ENCODE measurements at places on chromosomes 2 and 18.
A peak's percentile ranks its signal among the peaks of the same experiment; 100 is the strongest.

DNA sequence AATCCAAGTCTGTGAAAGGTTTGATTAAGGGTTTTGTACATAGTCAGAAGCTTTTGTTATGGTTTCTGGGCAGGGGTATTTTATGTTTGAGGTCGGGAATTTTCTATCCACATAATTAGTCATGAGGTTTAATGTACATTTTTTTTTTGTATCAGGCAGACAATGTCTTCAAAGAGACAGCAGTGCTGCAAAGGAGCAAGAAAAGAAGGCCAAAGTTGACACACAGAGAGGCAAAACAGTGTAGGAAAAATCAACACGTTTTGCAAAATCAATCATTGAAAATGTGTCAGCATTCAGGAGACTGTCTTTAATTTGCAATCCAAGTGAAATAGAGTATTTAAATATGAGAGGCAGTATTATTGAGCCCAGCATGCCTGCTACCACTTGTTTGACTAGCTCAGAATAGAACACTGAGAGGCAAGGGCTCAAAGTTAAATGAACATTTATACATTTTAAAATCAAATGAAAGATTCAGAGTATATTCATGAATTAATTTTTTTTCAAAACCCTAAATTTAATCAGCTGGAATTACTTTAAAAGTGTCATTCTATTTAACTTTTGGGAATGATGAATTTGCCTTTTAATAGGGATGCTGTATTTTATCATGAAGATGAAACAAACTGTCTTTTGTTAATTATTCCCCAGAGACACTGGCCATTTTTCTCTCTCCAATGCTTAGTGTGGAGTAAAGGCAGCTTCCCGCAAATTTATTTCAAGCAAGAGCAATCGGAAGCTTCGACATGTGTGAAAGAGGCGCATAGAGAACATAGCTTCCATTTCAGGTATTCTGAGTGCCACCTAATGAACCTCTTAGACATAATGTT lies 11.3 kb downstream of the VRK2 start:
- DNase-seq, result no peak

GRCh38 chr2:54471221-54471711 lies 15.1 kb downstream of the SPTBN1 start:
- DNase-seq, result no peak

DNA sequence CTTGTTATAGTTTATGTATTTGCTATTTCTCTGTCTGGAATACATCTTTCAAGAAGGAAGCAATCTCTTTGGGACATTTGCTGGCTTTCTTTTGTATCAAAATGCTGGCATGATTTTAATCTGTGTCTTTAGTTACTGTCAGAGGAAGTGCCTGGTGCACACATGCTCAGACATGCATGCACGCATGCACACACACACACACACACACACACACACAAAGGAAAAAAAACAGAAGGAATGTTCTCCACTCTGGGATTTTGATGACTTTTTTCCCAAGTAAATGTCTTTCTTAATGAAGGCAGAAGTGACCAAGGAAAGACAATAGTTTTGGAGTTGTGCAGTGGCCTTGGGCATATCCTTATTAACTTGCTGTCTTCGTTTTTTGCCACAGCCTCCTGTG lies 6.7 kb downstream of the GNAL start:
- DNase-seq, result no peak

DNA sequence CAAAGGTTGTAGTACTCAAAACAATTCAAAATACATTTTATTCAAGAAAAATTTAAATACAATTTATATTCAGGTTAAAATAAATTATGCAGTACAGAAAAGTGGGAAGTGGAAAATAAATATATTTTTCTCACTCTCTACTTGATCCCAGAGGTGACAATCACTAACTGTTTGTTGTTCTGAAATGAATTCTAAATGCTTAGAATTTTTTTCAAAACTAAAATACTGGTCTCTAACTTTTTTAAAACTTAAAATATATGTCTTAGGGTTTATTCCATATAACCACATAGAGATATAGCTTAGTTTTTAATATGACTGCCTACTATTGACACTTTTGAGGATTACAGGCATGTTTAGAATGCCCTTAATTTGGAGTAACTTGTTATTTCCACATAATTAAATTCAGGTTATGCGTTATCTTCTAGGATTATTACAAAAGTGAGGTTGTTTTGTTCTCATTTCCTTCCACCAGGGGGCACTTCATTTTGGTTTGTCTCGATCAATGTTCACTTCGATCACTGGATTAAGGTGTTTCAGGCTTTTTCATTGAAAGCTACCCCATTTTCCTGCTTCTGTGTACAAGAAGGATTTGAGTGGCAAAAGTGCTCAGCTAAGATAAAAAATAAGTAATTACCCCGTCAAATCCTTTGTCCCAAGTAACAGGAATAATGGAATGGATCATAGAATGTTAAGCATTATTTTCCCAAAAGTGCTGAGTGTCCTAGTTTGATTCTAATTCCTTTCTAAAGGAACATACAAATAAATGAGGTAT lies 27.1 kb upstream of the TFPI start:
- DNase-seq, result no peak

DNA sequence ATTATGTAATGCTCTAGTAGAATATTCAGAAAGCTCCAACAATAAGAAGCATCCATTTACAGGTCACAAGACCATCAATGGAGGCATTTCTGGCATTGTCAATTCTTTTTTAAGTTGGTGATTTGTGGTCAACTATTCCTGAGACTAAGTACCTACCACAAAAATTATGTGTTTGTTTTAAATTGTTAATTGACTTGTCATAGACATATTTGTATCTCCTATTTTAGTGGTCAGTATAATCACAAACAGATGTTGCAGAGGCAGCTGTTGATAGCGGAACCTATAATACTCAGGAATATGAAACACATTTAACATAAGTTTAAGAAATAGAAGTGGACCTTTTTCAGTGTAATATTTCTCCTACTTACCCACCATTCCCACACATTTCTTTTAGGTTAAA lies 430.1 kb downstream of the CCDC85A start:
- no peak for DNase-seq

DNA sequence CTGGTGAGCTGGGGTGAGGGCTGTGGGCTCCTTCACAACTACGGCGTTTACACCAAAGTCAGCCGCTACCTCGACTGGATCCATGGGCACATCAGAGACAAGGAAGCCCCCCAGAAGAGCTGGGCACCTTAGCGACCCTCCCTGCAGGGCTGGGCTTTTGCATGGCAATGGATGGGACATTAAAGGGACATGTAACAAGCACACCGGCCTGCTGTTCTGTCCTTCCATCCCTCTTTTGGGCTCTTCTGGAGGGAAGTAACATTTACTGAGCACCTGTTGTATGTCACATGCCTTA lies 10.5 kb downstream of the PROC start:
- no peak for DNase-seq

GRCh38 chr2:10889651-10890215 lies 22.0 kb upstream of the KCNF1 start:
- no peak for DNase-seq

DNA sequence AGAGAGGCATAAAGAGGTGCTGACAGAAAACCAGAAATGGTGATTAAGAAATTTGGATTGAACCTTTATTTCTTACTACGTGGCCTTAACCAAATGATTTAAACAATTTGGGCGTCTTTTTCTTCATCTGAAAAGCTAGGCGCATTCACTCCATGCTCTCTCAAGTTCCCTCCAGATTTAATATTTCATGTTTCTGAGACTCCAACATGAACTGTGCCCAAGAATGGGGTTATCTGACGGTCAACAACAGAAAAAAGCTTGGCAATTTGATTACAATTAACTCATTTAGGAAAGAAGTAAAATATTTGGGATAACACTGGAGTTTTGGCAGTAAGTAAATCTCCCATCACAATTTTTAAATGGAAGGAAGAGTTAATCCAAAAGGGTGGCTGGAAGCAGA lies 345.4 kb downstream of the ARHGAP15 start:
- no peak for DNase-seq

GRCh38 chr2:43210467-43211303 lies 15.7 kb downstream of the ZFP36L2 start:
- peak; percentile 13 for DNase-seq

- no peak for DNase-seq
These were observed 50.0 kb downstream of the SLC8A1 start for GRCh38 chr2:40401896-40402295.

- no peak for DNase-seq
These were observed 15.0 kb downstream of the SLC3A1 start for GRCh38 chr2:44290261-44290660.

DNA sequence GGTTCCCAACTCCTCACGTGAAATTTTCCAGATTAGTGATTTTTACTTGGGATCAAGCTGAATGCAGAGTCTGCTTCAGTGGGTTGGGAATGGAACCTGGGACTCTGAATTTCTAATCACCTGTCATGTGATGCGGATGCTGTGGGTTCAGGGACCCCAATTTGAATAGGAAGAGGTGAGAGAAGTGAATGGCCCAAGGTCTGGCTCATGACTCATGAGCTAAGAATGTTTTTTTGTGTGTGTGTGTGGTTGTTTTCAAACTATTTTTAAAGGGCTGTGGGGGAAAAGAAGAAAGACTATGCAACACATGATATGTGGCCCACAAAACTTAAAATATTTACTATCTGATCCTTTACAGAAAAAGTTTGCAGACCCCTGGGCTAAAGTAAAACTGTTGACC lies 108.5 kb upstream of the CYRIA start:
- no peak for DNase-seq

DNA sequence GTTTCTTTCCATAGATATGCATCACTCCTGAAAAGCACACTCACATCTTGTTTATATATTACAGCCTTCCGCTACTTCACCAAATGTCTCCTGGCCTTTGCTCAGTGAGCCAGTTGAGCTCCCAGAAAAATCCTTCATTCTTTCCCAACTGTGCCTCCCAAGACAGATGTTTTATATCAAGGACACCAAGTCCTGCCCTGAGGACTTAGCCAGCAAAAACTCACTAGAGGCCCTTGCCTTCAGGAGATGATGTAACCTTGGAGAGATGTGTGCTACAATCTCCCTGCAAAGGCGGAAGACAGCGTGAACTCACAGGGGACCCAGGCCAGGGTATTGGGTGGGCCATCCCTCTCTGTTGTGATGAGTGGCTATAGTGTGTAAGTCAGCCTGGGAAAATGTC lies 86.1 kb upstream of the CTAGE1 start:
- no peak for DNase-seq

DNA sequence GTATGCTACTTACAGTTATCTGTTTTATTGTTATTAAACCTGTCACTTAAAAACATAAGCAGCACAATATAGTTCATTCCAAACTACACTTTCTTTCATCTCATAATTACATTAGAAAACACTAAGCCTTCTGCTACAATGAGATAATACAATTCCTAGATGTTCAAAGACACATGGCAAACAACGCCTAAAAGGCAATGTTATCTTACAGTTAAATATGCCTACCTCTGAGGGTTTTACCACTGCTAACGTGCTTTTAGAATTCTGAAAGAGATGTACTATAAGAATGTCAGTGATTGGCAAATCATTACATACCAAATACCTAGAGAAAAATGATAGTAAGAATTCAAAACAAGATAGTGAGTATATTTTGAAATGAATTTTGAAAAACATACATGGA lies 46.8 kb upstream of the SPOPL start:
- no peak for DNase-seq

DNA sequence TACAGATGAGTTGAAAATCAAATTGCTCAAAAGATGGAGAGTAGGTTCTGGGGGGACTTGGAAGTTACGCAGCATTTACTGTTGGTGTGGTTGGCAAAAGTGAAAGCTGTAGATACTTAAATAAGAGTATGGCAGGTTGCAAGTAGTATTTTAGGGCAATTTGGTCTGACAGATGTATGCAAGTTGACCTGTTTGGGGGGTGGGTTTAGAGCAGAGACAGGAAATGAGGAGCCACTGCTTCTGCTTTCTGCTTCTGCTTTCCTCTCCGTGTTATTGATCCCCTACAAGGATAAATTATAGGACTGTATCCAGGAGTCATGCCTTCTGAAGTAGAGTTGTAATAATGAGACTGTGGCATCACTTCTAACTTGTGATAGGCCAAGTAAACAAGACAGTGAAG lies 71.2 kb downstream of the EPAS1 start:
- DNase-seq, result no peak

DNA sequence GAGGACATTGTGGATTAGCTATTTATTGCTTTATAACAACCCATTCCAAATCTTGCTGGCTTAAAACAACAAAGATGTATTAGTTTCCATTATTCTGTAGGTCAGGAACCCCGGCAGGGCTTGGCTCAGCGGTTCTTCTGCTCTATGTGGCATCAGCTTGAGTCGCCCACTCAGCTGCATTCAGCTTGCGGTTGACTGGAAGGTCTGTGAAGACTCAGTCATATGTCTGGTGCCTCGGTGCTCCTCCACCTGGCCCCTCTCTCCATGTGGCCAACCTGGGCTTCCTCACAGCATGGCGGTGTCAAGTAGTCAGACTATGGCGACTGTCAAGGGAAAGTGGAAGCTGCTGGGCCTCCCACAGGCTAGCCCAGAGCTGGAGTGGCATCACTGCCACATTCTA lies 48.6 kb downstream of the EMILIN2 start:
- no peak for DNase-seq

DNA sequence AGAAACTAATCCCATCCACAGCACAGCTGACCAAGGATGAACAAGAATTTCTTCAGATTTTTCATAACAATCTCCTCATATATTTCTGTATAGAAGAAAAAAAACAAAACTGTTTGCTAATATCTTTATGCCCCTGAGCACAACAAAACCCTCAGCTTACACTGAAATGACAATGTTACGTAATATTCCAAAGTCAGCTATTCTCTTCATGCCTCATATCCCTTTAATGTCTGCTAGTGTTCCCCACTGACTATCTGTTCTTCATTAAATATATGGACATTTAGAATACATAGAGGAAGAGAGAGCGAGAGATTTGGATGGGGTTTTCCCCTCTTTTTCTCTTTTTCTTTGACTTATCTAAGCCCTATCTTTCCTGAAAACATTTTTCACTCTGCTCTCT lies 87.9 kb upstream of the GULP1 start:
- no peak for DNase-seq

- no peak for DNase-seq
These were observed 459.8 kb upstream of the SLC14A2 start for GRCh38 chr18:45155526-45155925.

DNA sequence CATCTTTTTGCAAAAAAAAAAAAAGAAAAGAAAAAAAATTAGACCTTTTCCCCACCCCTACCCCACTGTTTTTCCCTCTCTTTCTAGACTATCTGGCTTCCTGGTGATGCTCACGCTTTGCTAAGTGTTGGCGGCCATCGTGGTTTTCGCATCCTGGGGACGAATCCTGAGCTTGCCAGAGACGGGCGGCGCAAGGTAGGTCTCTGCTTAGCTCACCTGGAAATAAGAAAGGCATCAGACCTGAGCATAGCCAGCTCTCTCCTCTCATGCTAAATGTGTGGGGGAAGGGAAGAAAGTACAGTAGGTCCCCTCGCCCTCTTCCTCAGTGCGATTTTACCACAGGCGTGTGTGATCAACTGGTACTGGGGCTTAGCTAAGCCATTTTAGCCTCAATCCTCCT lies 90.5 kb downstream of the KLHL29 start:
- DNase-seq, result no peak

- DNase-seq, result no peak
These were observed 21.7 kb upstream of the RAB10 start for GRCh38 chr2:26011990-26012856.

- no peak for DNase-seq
These were observed 25.5 kb downstream of the RNF149 start for GRCh38 chr2:101282980-101283379.
